ENCODE measurements at places on chromosomes 1 and 21.

- DNase-seq = no peak
Observed at GRCh38 chr1:30329802-30330557, 393.4 kb downstream of the MATN1 start.

- no peak for DNase-seq
Observed at GRCh38 chr1:61740751-61741700, 1.3 kb upstream of the PATJ start.

DNA sequence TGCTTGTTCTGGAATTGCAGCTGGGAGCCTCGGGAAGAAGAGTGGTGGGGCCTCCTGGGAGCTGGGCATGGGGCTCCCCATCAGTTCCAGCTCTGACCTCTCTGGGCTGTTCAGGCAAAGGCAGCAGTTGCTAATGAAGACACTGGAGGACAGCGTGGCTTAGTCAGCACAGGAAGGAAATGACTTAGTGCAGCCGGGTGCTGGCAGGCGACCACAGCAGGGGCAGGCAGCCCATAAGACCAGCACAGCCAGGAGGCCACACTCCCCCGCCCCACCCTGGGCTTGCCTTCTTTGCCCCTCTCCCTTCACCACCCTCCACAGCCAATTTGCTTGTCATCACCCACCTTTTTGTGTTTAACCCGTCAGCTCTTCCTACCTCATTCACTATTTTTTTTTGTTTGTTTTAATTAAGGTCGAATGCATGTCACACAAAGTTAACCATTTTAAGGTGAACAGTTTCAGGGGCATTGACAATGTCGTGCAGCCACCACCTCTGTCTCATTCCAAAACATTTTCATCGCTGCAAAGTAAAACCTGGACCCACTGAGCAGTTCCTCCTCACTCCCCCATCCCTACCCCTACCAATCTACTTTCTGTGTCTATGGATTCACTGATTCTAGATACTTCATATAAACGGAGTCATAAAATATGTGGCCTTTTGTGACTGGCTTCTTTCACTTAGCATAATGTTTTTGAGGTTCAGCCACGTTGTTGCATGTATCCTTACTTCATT, 10.9 kb downstream of the OLIG2 start:
- peak; percentile 17 for DNase-seq

GRCh38 chr1:175154629-175155472, 37.7 kb downstream of the KIAA0040 start:
- DNase-seq = peak; percentile 74

DNA sequence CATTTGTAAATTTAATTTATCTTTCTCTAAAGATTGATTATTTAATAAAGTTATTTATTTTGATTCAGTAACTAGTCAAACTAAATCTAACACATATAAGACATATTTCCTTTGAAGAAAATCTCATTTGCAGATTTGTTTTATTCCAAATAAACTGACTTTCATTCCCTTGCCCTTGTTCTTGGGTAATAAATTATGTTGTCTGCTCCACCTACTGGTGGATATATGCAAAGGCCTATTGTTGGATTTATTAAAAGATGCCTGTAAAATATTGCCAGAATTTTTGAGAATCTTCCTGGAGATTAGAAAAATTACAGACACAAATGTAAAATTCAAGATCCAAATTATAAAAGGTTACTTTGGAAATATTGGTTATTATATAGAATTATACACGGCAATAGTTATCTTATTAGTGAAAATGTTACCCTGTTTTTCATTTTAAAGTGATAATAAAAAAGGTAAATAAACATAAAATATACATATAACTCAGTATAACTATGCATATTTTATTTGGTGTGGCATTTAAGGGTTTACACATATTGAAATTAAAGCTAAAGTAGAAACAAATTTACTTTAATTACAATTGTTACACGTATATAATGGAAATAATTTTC, 116.1 kb downstream of the SPATA17 start:
- DNase-seq = no peak

DNA sequence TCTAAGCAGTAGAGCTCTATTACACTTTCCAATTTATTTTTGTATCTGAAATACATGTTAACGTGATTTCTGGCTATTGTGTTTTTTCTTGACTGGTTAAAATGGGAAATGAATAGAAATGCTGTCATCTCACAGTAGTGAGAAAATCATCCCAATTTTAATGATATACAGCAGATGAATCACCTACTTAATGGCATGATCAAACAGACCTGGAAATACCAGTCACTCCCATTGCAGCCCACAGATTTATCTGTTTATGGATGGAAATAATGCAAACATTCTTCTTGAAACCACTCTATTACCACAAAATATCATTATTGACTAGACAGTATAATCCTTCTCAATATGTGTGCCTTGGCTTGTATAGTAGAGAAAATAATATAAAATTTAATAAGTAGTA, 497.8 kb upstream of the ADAMTS5 start:
- DNase-seq = no peak

DNA sequence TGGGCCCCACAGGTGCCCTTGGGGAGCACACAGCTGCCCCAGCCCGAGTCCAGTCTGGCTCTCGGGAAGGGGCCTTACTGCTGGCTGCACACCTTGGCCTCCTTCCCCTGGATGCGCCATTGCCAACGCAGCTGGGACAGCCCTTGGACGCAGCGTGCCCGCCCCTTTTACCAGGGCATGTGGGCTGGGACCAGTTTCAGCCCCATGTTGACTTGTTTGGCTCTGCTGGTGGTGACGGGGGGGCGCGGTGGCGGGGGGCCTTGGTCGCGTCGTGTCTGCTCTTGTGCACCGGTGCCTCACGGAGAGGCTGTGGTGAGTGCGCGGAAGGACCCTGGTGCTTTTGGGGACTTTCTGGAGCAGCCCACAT, 19.6 kb downstream of the SKI start:
- DNase-seq = no peak

GRCh38 chr21:42849759-42850412, 29.5 kb downstream of the WDR4 start:
- DNase-seq = no peak

DNA sequence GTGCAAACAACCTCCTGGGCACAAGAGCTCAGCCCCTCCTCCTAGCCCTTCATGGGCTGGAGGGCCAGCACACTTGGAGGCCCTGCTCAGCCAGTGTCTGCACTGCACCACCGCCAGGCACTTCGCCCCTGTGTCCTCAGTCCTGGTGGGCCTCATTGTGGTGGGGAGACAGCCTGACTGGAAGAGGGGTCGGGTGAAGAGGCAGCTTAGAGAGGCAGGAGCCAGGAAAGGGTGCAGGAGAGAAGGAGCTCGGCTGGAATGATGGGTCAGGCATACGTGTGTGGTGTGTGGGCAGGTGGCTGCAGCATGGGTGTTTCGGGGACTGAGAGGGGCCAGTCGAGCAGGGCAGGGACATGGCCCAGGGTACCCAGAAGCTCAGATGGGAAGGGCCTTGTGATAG, 4.1 kb downstream of the WNT3A start:
- DNase-seq = no peak

- no peak for DNase-seq
Observed at GRCh38 chr21:33948951-33949444, 33.4 kb upstream of the ATP5PO start.

- DNase-seq = no peak
Observed at GRCh38 chr1:113211467-113211866, 138.5 kb downstream of the LRIG2 start.

DNA sequence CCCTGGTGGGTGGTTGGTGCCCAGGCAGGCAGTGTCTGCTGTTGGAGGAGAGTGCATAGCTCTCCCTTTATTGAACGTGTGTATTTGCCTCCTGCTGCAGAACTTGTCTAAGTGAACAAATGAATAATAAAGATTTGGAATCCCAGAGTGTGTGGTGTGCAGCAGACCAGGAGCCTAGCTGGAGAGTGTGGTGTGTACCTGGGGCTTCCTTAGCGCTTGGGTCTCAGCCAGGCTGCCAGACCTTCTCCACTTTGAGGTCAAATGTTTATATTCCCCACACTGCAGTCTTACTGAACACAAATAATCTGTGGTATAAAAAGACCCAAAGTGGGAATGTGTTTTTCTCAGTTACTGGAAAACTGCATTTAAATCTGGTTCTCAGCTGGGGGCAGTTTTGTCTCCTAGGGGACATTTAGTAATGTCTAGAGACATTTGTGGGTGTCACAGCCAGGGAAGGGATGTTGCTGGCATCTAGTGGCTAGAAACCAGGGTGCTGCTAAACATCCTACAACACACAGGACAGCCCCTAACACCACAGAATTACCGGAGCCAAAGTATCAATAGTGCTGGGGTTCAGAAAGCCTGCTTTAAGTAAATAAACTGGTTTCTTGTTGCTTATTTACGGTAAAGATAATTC, 23.6 kb downstream of the SLC37A1 start:
- peak; percentile 26 for DNase-seq

DNA sequence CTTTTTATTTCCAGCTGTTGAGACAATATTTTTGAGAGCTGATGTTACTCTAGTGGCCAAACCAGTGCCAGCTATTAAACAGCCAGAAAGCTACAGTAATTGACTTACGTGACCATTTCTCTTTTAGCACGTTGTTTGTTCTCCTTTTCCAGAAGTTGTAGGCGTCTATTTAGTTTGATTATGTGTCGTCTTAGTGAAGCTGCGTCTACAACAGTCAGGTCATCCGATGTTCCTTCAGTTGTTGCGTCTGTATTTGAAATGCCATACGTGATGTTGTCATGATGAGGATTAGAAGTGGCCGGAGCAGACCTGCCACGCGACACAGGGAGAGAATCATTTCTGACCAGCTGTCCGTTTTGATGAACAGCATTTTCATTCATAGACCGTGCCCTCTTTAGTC, 38.2 kb downstream of the TMEM51 start:
- no peak for DNase-seq

- no peak for DNase-seq
Observed at GRCh38 chr21:40186045-40186444, 318.8 kb downstream of the PCP4 start.

DNA sequence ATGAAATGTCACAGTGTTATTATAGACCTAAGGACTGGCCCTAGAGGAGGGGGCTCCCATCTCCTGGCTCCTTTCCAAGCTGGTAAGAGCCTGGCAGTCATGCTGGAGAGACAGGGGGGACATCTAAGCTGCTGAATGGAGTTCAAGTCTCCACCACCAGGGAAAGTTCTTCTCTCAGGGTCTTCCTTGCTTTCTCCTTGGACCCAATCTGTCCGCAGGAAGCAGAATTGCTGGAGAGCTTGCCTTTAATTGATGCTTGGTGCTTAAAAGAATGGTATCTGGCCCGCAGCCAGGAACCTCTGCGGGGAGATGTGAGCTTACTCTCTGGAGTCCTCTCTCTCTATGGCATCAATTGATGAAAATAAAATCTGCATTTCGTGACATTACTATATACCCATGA, 25.1 kb downstream of the IRF2BP2 start:
- no peak for DNase-seq

DNA sequence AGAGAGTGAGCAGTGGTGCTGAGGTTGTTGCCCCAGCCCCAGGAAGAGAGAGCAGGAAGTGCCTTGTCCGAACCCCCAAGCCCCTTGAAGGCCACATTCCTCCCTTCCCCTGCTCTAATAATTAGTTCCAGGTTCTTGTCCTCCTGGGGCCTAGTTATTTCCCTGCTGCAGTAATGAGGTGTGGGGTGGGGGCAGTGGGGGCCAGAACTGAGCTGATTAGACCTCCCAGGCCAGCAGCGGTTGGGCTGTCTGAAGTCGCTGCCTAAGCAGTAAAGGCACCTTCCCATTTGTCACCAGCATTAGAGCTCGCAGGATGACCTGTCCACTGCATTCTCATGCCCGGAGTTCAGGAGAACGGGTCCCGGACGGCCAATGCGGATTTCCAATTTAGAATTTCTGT, 186.5 kb upstream of the CSF3R start:
- no peak for DNase-seq

- no peak for DNase-seq
Observed at GRCh38 chr1:70992521-70992920, 55.1 kb downstream of the PTGER3 start.

DNA sequence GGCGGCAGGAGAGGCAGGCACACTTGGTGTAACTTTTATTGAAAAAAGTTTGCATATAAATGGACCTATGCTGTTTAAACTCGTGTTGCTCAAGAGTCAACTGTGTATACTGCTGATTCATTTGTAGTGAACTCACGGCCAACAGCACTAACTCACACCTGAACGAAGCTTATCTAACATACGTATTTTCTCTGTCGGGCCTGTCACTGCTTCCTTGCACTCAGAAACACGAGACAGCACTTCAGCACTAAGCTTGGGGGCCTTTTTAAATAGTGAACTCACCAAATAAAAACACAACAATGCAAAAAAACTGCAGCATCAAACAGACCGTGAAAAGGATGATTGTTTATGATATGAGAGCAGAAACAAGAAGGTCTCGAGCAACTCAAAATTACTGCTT, 58.9 kb upstream of the NEK2 start:
- no peak for DNase-seq

All from CD4-positive, alpha-beta T cell treated with Interleukin-1 beta for 1 hour (primary cell).